ENCODE measurements at places on chromosomes 11 and 22.

DNA sequence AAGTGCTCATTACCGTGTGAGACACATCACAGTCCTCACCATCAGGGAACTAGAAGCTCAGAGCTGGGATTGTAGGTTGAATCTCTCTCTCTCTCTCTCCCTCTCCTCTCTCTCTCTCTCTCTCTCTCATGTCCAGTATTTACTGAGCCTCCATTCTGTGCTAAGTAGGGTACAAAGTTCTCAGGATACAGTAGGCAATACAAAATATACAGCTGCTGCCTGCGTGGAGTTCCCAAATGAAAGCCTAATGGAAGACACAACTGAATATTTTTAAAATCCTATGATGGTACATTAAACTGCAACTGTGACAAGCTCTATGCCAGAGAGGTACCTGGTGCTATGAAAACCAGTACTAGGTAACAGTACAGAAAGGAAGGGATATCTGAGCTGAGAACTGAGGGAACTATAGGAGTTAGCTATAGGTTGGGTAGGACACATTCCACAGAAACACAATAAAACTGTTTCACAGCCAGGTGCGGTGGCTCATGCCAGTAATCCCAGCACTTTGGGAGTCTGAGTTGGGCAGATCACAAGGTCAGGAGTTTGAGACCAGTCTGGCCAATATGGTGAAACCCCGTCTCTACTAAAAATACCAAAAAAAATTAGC lies 9.6 kb upstream of the PRG2 start:
- DNase-seq: no peak
- H3K36me3 ChIP-seq: no peaks in the 10 kb centered on the region
- H3K27me3 ChIP-seq: no peaks in the 10 kb centered on the region
- H3K4me3 ChIP-seq: no peak overlapping the region
- H3K4me1 ChIP-seq: no peaks in the 10 kb centered on the region

DNA sequence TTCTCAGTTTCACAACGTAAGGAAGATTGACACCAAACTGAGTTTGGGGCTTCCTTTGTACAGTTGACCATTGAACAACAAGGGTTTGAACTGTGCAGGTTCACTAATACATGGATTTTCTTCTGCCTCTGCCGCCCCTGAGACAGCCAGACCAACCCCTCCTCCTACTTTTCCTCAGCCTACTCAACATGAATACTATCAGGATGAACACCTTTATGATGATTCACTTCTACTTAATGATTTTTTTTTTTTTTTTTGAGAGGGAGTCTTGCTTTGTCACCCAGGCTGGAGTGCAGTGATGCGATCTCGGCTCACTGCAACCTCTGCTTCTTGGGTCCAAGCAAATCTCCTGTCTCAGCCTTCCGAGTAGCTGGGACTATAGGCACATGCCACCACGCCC lies 14.6 kb downstream of the RBM4 start:
- DNase-seq: no peak
- no peaks in the 10 kb centered on the region for H3K27me3 ChIP-seq
- no peak overlapping the region for H3K4me3 ChIP-seq
- H3K4me1 ChIP-seq: peaks cover 5% of the 10 kb centered on the region
- no peak overlapping the region for H3K27ac ChIP-seq

DNA sequence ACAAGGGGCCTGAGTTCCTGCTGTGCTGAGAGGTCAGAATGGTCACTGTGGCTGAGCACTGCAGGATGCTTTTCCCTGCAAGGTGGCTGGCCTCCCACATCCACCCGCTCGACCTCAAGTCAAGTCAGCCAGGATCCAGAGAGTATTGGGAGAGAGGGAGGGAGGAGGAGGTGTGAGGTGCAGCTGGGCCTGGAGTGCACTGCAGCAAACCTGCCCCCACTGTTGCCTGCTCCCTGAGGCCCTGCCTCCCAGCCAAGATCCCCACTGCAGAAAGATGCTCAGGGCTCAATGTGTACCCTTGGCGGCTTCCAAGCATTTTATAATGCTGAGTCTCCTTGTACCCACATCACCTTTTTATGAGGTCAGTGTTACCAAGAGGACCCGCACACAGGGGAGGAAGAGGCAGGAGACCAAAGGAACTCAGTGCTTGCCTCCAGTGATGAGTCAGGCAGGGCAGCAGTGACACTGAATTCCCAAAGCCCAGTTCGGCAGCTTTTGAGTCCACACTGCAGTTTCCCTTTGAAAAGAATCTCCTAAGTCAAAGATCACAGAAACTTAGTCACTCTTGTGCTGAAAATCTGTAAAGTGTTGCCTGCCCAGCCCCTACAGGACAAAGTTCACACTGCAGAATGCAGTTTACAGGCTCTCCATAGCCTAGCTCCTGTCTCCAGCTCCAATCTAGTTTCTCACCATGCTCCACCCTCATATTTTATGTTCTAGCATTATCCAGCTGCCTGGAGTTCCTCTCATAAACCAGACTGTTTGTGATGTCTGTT lies 3.1 kb downstream of the ENDOD1 start:
- no peaks in the 10 kb centered on the region for H3K36me3 ChIP-seq
- H3K4me3 ChIP-seq: no peak overlapping the region
- H3K27me3 ChIP-seq: no peaks in the 10 kb centered on the region
- H3K4me1 ChIP-seq: no peaks in the 10 kb centered on the region

GRCh38 chr11:3879967-3880542 lies 24.6 kb downstream of the STIM1 start:
- DNase-seq: no peak
- no peak overlapping the region for H3K4me3 ChIP-seq
- H3K27me3 ChIP-seq: no peaks in the 10 kb centered on the region
- H3K36me3 ChIP-seq: no peaks in the 10 kb centered on the region

- no peaks in the 10 kb centered on the region for H3K36me3 ChIP-seq
- H3K4me3 ChIP-seq: no peak overlapping the region
- no peak overlapping the region for H3K27ac ChIP-seq
- no peaks in the 10 kb centered on the region for H3K4me1 ChIP-seq
Measured at GRCh38 chr11:59088162-59088561, 2.1 kb downstream of the GLYATL1B start.

DNA sequence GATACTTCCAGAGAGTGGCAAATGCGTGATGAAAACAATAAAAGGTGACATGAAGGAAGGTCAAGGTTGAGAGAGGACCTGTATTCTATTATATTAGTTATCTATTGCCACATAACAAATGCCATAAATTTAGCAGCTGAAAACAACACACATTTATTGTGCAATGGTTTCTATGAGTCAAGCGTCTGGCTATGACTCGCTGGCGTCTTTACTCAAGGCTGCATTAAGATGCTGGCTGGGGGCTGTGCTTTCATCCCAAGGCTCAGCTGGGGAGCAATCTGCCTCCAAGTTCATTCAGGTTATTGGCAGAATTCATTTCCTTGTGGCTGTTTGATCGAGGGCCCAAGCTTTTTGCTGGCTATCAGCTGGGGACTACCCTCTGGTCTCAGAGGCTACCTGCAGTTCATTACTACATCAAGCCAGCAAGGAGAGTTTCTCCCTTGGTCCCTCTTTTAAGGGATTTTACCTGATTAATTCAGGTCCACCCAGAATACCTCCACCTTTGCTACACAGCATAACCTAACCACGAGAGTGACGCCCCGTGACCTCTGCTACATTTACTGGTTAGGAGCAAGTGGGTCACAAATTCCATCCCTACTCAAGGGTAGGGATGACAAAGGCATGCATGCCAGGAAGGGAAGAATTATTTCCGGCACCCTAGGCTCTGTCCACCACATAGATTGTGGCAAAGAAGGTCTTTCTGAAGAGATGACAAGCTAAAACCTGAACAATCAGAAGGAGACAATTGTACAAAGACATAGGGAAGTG lies 549.1 kb downstream of the MN1 start:
- no peaks in the 10 kb centered on the region for H3K27me3 ChIP-seq
- H3K27ac ChIP-seq: no peak overlapping the region

DNA sequence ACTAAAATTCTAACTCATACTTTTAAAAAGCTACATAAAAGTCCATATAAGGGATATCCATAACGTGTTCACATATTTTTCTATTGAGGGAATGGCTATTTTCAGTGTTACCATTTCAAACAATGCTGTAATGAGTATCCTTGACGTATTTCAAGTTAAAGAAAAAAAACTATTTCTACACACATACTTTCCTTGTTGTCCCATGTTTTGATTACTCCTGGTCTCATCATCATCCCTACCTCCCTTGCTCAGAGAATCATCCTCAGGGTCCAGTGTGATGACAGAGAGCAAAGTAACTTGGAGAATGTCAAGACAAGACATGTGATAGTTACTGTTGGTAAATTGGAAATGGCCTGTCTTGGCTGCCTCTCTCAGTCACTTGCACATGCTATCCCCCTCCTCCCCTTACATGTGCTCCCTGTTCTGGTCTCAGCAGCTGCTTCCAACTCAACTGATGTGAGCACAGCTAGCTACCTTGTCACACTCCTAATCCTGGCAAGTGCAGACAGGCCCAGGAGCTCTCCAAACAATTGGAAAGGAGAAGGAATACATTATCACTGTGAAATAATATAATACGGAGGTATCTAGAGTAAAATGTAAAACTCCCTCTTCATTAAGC lies 21.8 kb downstream of the NUMA1 start:
- DNase-seq: no peak
- no peaks in the 10 kb centered on the region for H3K27me3 ChIP-seq
- H3K36me3 ChIP-seq: no peaks in the 10 kb centered on the region
- H3K4me3 ChIP-seq: no peak overlapping the region
- H3K27ac ChIP-seq: no peak overlapping the region

DNA sequence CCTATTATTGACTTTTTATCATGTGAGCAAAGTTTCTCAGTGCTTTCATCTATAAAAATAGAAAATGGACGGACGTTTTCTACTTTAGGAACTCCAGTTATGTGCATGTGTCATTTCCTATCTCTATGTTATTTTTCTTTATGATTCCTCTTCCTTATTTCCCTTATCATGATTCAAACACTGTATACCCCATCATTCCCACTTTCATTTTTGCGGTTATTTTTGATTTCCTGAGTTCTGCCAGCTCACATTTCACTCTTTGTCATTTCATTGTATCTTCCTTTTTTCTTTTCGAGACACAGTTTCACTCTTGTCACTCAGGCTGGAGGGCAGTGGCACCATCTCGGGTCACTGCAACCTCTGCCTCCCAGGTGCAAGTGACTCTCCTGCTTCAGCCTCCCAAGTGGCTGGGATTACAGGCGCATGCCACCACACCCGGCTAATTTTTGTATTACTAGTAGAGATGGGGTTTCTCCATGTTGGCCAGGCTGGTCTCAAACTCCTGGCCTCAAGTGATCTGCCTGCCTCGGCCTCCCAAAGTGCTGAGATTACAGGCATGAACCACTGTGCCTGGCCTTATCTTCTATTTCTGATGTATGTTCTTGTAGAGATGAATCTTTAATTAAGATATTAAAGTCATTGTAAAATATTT lies 21.5 kb downstream of the C11orf58 start:
- H3K27me3 ChIP-seq: no peaks in the 10 kb centered on the region
- no peak for DNase-seq
- no peak overlapping the region for H3K4me3 ChIP-seq
- no peak overlapping the region for H3K27ac ChIP-seq

- H3K27ac ChIP-seq: no peak overlapping the region
- no peak for DNase-seq
- H3K4me3 ChIP-seq: no peak overlapping the region
Measured at GRCh38 chr11:102552020-102552419, 21.5 kb upstream of the MMP7 start.

DNA sequence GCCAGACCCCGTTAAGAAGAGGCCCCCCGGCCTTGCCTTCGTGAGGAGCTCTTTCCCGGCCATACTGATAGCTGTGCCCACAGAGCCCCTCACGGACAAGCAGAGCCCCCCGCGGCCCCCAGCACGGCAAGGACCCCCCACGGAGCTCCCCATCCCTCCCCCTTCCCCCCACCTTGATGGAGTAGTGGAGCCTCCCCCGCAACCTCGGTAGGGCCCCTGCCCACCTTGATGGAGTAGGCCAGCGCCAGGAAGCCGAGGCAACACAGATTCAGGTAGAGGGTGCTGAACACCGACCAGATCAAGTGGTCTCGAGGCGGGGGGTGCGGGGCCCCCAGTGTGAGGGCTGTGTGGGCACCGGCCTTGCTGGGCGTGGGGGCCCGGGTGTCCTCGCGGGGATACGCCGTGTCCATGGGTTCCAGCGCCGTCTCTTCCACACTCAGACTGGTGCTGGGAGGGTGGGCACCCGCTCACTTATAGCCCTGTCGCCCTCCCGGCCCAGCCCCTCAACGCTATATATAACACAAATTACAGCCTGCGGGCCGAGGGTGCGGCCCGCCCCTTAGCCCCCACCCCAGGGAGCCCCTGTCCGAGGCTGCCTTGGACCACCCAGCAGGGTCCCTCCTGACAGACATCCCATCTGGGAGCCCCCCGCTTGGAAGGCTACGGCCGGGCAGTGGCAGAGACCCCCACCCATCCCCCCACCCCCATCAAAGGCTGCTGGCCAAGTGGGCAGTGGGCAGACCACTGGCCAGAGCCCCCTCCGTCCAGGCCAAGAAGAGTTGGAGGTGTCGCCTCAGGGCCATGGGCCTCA lies at the start of gene IFITM5:
IFITM5 (minus strand) TSS at position 446 of the 811 bp plus-strand sequence; CDS start at position 410, 36 bp downstream.
- peak within 1 kb of the TSS; percentile 76 for H3K27ac ChIP-seq
- H3K4me3 ChIP-seq: no peak within 1 kb of the TSS
- H3K27me3 ChIP-seq: peaks cover 24% of the 10 kb centered on the region
- no peaks in the 10 kb centered on the region for H3K36me3 ChIP-seq
- H3K4me1 ChIP-seq: peaks cover 12% of the 10 kb centered on the region

GRCh38 chr11:114059984-114060391 lies 477 bp downstream of the ZBTB16 start:
- H3K36me3 ChIP-seq: peaks cover 16% of the 10 kb centered on the region
- H3K4me3 ChIP-seq: peak overlapping the region; percentile 96
- peak overlapping the region; percentile 95 for H3K27ac ChIP-seq
- peaks cover 41% of the 10 kb centered on the region for H3K4me1 ChIP-seq
- no peaks in the 10 kb centered on the region for H3K27me3 ChIP-seq
- DNase-seq: no peak

DNA sequence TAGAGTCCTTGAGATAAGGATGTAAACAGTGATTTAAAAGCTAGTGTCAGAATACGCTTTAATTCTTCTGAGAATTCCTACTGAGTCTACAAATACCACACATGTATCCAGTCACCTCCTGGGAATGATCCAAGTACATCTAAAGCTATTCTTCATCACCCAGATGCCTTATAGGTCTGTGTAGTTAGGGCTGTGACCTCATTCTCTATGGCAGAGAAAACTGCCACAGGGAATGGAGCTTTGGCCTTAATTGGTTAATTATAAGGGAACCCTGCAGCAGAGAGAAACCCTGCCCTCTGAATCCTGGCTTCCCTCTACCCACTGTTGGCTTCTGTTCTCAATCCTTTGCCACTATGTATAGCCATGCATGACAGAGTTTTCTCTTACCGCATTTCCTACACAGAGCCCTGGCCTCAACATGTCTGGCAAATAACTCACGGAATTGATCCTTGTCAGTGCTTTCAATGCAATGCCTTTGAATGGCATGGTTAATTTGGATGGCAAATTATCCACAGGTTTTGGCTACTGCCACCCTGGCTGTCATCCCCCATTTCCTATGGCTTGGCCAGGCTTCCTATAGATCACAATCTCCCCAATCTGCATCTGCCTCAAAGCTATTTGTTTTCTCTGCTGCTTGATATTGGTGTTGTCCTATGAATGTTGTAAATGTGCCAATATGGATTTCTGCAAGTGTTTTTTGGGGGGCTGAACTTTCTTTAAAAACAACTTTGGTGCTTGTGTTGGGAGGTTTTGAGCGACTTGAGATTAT lies 2.9 kb downstream of the DIXDC1 start:
- no peaks in the 10 kb centered on the region for H3K36me3 ChIP-seq
- no peak for DNase-seq
- no peak overlapping the region for H3K4me3 ChIP-seq
- no peaks in the 10 kb centered on the region for H3K27me3 ChIP-seq
- H3K4me1 ChIP-seq: peaks cover 26% of the 10 kb centered on the region

- no peaks in the 10 kb centered on the region for H3K36me3 ChIP-seq
- no peak overlapping the region for H3K27ac ChIP-seq
- DNase-seq: no peak
- H3K4me3 ChIP-seq: no peak overlapping the region
- H3K27me3 ChIP-seq: no peaks in the 10 kb centered on the region
Measured at GRCh38 chr11:134956450-134957210, 544.6 kb upstream of the B3GAT1 start.

Measured in tibial nerve (tissue), 4 donors.